Nucleus accumbens (tissue), 56 donors: ENCODE measurements at places on chromosomes 12 and 14.

GRCh38 chr14:75689012-75689411 lies 28.0 kb downstream of the TTLL5 start:
- DNase-seq, result no peak

GRCh38 chr12:12338527-12339168 lies 11.4 kb downstream of the MANSC1 start:
- no peak for DNase-seq

- peak; percentile 35 for DNase-seq
These were observed 187.3 kb downstream of the CAND1 start for GRCh38 chr12:67456431-67456901.

- DNase-seq, result peak; percentile 72
These were observed 69.8 kb downstream of the NCOR2 start for GRCh38 chr12:124497658-124498057.

DNA sequence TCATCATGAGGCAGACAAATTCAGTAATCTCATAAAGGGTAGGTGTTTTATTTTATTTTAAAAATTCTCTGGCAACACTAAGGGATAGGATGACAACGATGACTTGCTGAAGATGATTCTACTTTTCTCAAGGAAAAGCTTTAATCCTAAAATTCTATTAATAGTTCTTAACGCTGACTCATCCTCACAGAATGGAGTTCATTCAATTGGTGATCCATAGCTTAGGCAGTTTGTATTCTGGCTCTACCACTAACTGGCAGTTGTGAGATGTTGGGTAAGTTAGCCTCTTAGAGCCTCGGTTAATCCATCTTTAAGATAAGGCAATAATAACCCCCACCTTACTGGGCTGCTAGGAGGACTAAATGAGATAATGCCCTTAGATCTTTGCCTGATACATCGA lies 116.3 kb downstream of the RTN1 start:
- DNase-seq, result no peak

DNA sequence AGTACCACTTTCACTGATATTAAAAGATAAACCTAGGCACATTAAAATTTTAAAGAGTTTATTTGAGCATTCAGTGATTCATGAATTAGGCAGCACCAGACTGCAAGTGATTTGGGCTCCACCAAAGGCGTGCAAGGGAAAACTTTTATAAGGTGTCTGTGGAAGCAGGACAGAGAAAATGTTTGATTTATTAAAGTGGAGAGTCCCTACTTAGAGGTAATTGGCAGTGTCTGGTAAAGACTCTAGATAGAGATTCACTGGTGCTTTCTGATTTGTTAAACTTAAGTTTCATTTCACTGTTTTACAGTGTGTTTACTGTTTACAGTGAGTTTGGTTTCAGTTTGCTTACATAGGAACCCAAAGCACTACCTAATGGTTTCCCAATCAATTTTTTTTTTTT lies 72.8 kb downstream of the ANKS1B start:
- no peak for DNase-seq

DNA sequence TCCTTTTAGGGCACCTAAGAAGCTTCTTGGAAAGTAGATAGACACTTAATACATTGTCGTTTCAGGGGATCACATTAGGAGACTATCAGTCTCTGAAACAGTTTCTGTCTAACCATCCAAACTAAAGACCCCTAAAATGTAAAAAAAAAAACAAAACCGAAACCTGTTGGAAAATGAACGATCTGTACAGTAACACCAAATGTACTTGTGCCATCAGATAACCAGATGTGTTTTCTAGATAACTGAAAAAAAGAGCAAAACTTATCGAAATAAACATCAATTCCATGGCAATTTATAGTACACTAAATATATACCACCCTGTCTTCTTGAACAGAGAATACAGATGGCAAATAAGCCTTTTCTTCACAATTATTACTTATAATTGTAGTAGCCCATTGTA lies 2.1 kb downstream of the LDHB start:
- no peak for DNase-seq

GRCh38 chr12:15453613-15454012 lies 131.3 kb downstream of the PTPRO start:
- DNase-seq, result no peak

- no peak for DNase-seq
These were observed 42.4 kb downstream of the RALGAPA1 start for GRCh38 chr14:35766700-35767082.

GRCh38 chr12:132466241-132467201 lies 23.4 kb upstream of the FBRSL1 start:
- no peak for DNase-seq

GRCh38 chr12:22313963-22314330 lies 20.6 kb downstream of the ST8SIA1 start:
- DNase-seq, result no peak

DNA sequence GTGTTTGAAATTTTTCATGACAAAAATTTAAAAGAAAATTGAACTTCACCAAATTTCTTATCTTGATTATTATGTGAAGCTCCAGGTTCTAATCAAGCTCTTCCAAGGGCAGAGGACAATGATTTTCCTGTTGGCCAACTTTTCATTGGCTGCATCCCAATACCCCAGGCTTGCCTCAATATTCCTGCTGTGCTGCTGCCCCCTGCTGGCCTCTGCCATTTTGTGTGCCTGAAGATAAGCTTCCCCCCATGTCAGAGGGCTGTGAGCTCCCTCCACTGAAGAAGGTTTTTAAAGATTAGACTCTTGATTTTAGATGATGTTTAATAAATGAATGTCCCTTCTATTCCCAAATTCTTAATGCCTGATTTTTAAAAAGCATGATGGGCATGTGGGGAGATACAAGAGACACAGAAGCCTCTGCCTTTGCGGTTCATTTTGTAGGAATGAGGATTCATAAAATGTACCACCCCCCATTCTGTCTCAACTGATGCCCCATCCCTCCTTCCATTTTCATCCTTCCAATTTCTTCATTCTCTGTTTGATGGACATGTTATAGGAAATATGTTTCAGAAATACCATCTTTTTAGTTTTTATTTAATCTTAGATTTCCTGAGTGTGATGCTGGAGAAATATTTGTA lies 76.7 kb upstream of the RGS6 start:
- DNase-seq, result peak; percentile 42

- DNase-seq, result no peak
These were observed 171.1 kb upstream of the PRMT8 start for GRCh38 chr12:3319723-3320492.

DNA sequence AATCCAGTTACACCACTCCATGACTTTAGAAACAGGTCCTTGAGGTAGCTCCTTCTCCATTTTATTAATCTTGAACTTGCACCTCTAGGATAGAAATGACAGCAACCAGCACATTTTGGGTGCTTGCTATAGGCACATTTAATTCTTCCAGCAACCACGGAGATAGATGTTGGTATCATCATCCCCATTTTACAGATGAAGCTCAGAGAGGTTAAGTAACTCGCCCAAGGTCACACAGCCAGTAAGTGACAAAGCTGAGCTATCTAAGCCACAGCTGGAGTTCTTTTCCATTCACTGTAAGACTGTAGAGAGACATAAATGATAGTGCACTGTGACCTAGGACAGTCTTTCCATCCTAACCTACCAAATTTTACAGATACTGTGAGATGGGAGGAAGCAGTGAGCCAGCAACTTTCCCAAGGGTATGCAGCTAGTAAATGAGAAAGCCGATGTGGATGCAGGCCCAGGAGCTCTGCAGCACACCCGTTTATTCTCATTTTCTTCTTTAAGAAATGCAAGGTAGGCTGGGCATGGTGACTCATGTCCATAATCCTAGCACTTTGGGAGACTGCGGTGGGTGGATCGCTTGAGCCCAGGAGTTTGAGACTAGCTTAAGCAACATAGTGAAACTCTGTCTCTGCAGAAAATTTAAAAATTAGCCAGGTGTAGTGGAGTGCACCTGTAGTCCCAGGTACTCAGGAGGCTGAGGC lies 103.2 kb downstream of the TBX5 start:
- DNase-seq, result no peak
